GF-D8 (cell line): ENCODE measurements at places on chromosomes 13 and 19.

DNA sequence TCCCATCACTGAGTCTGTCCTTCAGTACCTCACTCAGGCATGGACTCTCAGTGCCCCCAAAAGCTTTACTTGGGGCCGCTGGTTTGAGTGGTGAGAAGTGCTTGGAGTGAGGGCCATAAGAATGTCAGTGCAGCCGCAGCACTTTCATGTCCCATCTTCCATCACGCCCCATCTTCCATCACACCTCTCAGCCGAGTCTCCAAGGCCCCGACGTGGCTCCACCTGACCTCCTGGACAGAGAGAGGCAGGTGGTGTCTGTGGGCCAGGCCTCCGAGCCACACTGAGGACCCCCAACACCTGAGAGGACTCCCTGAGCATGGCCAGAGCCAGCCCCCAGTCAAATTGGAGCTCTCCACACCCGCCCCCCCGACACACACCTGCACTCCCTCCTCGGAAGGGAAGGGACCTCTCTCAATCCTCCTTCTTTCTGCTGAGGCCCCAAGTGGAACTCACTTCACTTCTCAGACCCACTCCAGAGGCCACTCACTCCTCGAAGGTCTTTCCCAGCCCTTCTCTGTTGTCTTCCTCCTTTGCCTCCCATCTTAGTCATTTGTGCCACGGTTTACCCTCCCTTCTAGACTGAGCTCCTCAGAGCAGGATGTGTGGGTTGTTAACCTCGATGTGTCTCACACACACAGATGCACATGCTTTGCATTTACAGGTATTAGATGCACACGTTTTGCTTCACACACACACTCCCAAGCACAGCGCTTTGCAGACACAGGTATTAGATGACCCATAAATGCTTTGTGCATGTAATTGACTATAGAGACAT is 65.7 kb upstream of the ATP12A start:
- DNase-seq = no peak

GRCh38 chr19:19547674-19548336 is 9.7 kb downstream of the CILP2 start:
- no peak for DNase-seq

DNA sequence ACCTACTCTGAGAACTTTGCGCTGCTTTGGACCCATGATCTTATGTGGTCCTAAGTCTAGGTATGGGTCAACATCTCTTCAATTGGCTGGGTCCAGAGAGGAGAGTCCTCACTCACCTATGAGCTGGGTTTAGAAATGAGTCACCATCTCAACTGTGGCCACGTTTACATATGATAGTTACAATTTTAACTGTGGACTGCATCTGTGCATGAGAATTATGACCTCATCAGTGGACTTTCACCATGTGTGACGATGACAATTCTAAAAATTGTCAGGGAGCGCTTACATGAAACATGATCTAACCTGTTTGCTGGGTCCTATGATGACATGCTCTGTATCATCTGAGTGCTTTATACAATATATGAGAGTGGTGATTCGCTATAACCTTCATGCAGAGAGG is 12.7 kb upstream of the ZNF724 start:
- DNase-seq = no peak

- no peak for DNase-seq
Measured at GRCh38 chr19:55345818-55346724, 6.4 kb downstream of the KMT5C start.

DNA sequence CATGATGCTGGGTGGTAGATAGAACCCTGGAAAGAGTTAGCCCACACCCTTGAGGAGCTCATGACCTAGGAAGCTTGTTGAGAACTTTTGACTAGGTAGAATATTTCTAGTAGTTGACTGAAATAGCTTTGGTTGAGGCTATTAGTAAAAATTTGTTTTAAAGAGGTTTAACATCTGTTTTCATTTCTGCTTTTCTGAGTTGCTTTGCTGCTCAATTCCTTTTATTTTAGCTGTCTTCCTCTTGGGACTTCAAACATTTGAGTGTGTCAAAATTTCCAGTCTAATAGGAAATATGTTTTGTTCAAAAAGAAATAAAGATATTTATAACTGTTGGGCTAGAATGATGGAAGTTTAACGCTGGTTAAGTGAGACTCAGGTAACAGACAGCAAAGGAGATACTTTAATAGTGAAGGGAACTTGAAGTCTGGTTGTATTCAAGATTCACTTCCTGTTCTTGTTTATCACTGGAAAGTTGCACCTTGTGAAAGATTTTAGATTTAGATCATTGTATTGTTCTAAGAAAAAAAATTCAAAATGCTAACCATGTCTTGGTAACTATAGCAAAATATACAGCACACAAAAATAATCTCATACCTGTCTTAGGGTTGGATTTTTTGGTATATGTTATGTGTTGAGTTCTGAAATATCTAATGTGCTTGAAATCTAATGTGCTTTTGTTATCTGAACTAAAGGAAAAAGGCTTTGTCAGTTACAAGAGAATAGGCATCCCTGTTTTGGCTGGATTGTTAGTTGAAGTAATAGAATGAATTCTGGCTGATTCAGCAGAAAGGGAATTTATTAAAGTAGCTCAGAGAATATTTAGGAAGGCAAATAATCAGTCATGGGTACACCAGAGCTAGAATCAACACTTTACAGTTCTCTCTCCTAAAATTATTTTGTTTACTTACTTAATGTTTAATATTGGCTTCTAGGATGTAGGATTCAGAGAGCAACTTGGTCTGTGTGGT is 24.4 kb upstream of the GPR18 start:
- no peak for DNase-seq

GRCh38 chr13:102395174-102395573 is 6.7 kb downstream of the FGF14 start:
- no peak for DNase-seq

DNA sequence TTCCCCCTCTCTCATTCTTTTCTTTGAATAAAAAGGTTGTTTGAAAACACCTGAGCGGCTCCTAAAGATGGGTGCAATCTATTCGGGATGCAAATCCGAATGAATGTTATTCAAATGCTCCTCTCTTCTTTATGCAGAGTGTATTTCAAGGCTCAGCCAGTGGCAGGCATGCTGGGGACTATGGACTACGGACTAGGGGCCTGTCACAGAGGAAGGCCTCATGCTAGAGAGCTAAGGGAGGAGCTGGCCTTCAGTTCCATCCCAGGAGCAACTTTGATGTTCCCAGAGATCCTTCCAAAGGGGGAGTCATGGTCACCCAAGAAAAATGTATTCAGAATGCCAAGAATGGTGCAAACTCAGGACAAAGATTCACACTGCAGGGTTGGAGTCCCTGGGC is 9.3 kb downstream of the ALOX5AP start:
- no peak for DNase-seq

DNA sequence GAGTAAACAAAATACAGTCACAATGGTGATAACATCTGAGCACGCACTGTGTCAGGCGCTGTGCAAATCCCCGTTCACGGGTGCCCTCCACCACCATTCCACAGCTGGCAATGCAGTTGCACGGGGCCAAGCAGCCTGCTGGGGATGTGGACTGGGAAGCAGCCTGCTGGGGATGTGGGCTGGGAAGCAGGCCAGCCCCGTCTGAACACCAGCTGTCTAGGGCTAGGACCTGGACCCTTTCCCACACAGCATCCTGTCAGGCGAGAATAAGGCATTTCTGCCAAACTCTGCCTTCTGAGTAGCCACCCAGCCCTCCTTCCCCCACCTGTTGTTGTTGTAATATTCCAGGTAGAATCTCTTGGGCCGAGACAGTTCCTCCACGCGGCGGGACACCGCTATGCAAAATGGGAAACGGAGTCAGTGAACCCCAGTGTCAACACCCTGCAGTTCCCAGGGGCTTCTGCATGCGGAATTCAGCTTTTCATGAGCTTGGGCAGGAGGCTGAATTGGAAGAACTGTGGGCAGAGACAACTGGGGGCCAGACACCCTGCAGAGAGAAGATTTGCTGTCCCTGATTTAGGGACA is 27.8 kb upstream of the MIER2 start:
- DNase-seq = no peak

DNA sequence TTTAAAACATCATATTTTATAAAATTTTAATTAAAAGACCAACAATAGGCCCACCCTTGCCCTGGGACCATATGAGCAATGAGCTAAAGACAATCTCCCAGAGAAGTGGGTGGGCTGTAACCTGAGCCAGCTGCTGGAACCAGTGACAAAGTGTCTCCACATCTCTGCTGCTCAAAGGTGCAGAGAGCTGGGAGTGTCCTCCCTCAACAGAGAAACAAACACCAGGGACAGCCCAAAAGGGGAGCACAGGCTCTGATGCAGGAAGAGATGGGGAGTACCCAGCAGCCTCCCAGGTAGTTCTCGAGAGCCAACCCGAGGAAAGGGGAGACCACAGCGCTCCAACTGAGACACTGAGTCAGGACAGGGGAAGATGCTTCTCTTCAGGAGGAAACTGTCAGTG is 39.1 kb downstream of the DOCK9 start:
- DNase-seq = no peak

DNA sequence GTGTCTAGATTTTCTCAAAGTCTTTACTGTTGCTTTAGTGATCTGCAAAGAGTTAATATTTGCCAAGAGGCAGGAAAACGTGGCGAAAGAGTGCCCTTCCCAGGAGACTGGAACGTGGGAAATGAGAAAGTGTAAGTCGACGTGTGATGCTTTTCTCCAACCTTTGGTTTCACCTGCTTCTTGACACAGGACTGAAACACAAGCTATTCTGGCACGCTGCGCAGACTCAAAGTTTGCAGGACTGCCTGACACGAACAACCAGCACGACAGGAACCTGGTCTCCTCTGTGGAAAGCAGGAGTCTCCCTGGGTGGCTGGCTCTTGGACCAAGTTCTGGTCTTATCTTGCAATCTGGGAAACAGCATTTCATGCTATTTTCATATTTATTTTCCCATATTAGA is 28.6 kb downstream of the RFXAP start:
- no peak for DNase-seq

- DNase-seq = no peak
Measured at GRCh38 chr13:106212386-106213010, 323.0 kb downstream of the EFNB2 start.

GRCh38 chr19:13083627-13084026 is 19.0 kb downstream of the LYL1 start:
- DNase-seq = no peak

GRCh38 chr13:41587490-41587889 is 130.1 kb downstream of the RGCC start:
- no peak for DNase-seq

- no peak for DNase-seq
Measured at GRCh38 chr19:52532480-52532879, 5.0 kb downstream of the ZNF808 start.

- DNase-seq = no peak
Measured at GRCh38 chr13:20654156-20654555, 49.3 kb upstream of the IL17D start.

DNA sequence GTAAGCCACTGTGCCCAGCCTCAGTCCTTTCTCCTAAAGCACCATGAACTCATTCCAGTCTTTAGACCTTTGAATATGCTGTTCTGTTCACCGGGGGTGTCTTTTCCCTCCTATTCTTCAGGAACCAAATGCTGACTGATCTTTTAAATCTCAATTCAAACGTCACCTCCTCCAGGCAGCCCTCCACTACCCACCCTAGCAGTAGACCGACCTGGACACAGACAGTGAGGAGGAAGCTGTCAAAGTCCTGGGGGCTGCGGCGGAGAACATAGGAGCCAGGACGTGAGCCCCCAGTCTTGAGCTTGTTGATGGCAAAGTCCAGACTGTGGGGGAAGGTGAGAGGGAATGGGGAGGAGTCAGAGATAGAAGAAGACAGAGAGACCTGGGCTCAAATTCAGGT is 7.8 kb downstream of the JAK3 start:
- no peak for DNase-seq

GRCh38 chr13:25865391-25865790 is 186.4 kb downstream of the SHISA2 start:
- DNase-seq = no peak

GRCh38 chr13:28337166-28338005 is 157.5 kb downstream of the FLT1 start:
- DNase-seq = no peak
